ENCODE measurements at places on chromosomes 3 and 15.

GRCh38 chr3:114745322-114746240, 401.5 kb downstream of the ZBTB20 start:
- DNase-seq, result no peak

DNA sequence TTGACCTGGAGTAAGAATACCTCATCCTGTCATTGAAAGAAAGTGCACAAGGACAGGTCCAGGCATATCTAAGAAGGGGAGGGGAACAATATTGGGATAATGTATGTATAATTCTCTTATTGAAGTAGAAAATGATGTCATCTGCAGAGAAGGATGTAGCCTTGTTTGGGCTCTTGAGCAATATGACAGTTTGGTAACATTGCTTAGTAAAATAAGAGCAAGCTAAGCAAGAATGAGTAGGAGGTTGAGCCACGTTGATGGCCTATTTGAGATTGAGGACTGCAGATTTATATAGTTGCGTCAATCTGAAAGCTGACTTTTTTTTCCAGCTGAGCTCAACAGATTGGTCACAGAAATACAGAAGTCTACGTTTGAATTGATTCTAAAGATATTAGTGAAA, 145.2 kb downstream of the FILIP1L start:
- DNase-seq, result no peak

- DNase-seq, result no peak
Measured at GRCh38 chr3:72490688-72491435, 357.4 kb downstream of the SHQ1 start.

- DNase-seq, result no peak
Measured at GRCh38 chr3:11335056-11335608, 62.9 kb downstream of the ATG7 start.

DNA sequence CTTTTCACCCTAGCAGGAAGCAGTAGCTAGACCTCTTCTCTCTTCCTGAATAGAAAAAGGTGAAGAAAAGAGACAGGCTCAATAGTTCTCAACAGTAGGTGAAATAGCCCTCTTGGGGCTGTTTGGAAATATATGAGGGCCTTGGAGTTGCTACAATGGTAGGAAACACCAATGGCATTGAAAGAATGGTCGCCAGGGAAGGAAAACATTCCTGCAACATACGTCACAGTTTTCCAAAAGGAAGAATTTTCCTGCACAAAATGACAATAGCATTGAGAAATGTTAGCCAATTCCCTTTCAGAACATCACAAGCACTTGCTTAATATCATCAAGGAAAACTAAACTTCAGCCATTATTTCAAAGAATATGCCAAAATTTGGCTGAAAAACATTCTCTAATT, 484.5 kb downstream of the IGSF11 start:
- DNase-seq, result no peak

DNA sequence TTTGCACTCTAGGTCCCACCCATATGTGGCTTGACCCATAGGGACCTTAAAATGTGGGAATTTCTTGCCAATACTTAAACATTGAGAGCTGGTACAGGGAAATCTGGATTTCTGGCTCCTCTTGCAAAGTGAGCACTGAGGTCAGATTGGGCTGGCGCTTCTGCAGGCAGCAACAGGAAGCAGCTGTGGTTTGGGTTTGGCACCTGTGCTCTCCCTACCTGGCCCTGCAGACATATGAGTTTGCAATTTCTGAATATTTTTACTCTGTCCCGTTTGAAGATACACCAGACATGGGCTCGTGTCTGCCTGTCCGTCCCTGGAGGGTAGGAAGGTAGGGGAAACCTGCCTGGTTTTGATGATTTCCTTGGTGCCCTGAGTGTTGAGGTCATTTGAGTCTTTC, 74.8 kb upstream of the SEC13 start:
- no peak for DNase-seq

All from natural killer cell (primary cell).